ENCODE measurements at places on chromosomes 6 and 20. TPM values are rescaled to one million over a fixed set of nuclear protein-coding genes. Genes with fewer than 3 reads are reported as not detected.

The ZBTB24 gene
- 13.8 TPM for total RNA-seq

The VGLL2 gene
- total RNA-seq, result not detected

The GABRR2 gene
- total RNA-seq, result 3.3 TPM

The CGA gene
- not detected for total RNA-seq

The GFOD1 gene
- 11.6 TPM for total RNA-seq

The FAM209B gene
- total RNA-seq, result not detected

The PCSK2 gene
- not detected for total RNA-seq

The OR2B6 gene
- not detected for total RNA-seq

The LAMA5 gene
- total RNA-seq, result 16.6 TPM

The EEF1A2 gene
- total RNA-seq, result 20.6 TPM

The ASIP gene
- total RNA-seq, result 0.96 TPM

The SPINT4 gene
- total RNA-seq, result not detected
